H1 (cell line): ENCODE measurements at places on chromosomes 3 and 15.

GRCh38 chr3:123766193-123767008, 117.7 kb downstream of the MYLK start:
- DNase-seq = peak; percentile 51

- DNase-seq = no peak
Measured at GRCh38 chr3:50150863-50151686, 4.0 kb upstream of the SEMA3F start.

DNA sequence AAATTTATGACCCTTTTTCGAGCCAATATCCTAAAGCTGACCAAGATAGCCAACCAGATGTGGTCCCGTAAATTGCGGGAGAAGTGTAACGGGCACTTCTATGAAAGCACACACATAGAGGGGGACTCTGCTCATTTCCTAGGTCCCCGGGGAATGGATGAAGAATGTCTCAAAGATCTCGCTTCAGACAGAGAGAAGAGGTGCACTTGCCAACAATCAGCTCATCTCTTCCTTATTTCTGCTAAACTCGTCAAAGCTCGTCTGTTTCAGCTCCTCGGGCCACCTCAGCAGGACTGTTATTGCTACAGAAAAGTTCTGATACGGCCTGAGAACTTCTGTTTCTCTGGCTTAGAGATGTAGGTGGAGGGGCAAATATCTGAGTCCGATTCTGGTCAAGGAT, 71.8 kb downstream of the TM2D3 start:
- DNase-seq = no peak

DNA sequence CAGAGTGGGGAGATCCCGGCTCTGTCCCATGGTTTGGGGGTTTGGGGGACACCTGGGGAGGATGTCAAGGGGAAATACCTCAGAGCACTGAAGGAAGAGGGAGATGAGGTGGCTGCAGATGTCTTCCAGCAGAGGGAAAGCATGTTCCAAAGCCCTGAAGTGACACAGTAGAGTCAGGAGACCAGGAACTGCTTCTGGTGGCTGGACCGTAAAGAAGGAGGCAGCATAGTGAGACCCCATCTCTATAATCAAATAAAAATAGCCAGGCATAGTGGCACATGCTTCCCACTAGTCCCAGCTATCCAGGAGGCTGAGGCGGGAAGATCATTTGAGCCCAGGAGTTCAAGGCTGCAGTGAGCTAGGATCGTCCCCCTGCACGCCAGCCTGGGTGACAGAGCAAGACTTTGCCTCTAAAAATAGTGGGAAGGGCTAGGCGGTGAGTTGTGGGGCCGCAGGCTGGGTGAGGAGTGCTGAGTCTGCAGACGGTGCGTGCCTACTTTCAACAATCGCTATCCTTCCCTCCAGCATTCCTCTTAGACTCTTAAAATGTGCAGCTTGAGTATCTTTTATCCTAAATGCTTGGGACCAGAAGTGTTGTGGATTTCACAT, 26.2 kb downstream of the HES1 start:
- no peak for DNase-seq

GRCh38 chr3:16528581-16528993, 15.1 kb upstream of the RFTN1 start:
- no peak for DNase-seq

DNA sequence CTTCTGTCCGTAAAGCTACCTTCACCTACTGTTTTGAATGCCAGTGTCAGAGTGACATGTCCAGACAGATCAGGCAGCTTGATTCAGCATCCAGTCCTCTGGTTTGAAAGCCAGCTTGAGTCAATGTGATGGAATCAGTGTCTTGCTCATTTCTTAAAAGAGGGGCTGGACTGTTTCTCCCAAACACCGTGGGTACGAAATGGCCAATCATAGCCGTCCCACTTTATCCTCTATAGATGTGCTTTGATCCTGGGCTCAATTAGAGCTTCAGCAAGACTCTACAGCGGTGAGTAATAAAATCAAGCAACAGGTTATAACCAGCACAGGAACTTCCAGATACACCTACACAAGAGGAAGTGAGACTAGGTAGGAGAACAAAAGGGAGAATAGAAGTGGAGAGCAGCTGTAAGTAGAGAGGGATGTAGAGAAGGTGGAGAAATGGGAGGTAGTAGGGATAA, 17.0 kb upstream of the OR5K1 start:
- DNase-seq = no peak

- DNase-seq = no peak
Measured at GRCh38 chr3:101216710-101217465, 103.5 kb downstream of the IMPG2 start.

- DNase-seq = no peak
Measured at GRCh38 chr3:49271047-49271446, 6.0 kb downstream of the C3orf62 start.

DNA sequence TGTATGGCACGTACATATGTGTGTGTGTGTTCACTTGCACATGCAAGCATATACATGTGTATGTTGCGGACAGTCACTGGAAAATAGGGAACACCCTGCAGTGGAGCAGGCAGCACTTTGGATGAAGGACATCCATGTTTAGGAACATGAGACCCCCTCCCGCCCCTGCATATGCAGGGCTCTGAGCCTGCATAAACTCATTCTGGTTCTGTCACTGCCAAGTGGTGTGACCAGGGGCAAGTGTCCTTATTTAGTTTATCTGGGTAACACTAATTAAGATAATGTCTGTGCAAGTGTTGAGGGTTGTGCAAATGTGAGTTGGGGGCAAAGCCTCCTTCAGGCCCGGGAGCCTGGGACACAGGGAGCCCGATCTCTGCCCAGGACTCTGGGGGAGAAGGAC, 105.7 kb downstream of the CORO2B start:
- DNase-seq = no peak

DNA sequence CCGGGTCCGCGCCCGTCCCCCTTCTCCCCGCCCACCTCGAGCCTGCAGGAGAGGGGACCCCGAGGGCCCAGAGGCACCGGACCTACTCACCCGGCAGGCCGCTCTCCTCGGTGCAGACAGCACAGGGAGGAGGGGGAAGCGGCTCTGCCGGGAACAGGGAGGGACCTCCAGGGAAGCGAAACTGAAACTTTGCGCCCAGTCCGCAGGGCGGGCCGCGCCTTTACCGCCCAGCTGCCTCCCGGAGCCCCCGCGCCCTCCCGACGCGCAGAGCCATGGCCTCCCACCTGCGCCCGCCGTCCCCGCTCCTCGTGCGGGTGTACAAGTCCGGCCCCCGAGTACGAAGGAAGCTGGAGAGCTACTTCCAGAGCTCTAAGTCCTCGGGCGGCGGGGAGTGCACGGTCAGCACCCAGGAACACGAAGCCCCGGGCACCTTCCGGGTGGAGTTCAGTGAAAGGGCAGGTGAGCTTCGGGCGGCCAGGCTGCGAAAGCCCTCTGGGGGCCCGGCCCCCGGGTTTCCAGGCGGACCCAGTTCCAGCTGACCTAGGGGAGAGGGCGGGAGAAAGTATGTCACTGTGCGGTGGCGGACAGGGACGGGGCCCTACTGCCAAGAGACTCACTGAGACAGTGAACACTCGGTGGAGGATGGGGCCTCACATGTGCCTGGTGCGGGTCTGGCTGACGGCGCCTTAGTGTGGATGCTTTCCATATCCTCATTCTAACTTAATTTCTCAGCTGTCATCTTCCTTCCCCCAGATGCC, at the start of the genes DTX3L and PARP9:
Gene DTX3L, plus strand, starts transcription at position 184 of the 758 bp plus-strand sequence. Its CDS starts 89 bp downstream, at position 273.
Gene PARP9, minus strand, starts transcription at position 146 of the 758 bp plus-strand sequence. CDS start 4,680 bp downstream, outside the sequence.
- DNase-seq = peak; percentile 38

GRCh38 chr3:88918841-88919240, 188.6 kb upstream of the EPHA3 start:
- no peak for DNase-seq

GRCh38 chr15:85149465-85150129, 167.9 kb downstream of the PDE8A start:
- DNase-seq = no peak
